NCI-H2081 treated with DMSO at 0.1 percent for 48 hours (cell line): ENCODE measurements at places on chromosomes 5 and 9.

DNA sequence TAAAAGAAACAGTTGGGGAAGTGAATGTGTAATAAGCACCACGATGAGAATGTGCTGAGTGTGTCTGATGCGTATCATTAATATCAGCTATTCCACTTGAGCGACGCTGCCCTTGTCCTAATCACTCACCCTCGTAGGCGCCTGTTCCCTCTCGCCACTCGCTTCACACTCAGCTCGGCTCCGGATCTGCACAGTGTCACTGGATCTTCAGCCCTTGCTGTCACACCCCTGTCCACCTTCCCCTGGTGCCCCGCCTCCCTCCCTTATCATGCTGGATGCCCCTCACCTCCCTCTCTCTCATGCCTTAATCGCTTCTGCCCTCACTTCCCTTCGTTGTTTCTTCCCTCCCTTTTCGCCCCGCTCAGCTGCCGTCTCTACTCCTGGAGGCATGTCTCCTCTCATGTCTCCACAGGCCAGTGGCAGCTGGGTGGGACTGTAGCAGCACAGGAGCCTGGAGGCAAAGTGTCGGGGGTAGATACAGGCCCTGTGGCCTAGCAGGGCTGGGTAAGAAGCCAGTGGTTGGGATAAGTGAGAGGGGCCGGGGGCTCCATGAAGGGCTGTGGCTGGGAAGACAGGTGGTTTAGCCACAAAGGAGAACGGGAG is 43.5 kb downstream of the ANKDD1B start:
- no peak for DNase-seq

GRCh38 chr9:7983490-7983889 is 183.9 kb upstream of the DMAC1 start:
- DNase-seq, result peak; percentile 50

DNA sequence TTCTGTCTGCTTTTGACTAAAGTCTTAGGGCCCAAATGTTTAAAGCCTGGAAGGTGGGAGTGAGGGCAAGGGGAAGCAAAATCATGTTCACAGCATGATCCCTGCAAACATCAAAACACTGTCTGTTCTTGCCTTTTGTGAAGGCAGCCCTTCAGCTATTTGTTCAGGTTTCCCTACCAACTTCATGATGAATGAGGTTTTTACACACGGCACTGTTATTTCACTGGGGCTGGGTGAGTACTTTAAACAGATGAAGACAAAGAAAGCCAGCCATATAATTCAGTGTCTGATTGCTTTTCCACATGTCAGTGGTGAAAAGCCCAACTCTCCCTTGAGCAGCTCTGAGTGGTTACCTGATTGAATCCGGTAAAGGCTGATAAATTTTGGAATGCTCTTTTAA is 224.7 kb upstream of the GRAMD2B start:
- peak; percentile 93 for DNase-seq

- no peak for DNase-seq
These were observed 261.1 kb upstream of the IRX4 start for GRCh38 chr5:2143646-2144353.

DNA sequence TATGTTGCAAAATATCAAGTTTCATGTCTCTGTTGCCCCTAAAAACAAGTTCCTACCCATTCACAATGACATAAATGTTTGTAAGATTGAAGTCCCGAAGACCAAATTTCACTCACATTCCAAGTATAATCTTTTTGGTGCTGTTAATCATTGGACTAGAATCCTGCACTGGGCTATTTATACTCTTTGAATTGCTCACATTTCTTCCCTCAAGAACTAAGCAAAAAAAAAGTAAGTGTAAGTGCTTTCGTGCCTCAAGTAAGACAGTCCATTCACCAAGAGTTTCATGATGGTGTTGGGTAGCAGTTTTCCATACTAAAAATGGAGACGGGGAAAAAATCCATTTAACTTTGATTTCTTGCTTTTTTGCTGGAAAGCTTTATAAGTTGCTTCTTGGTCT is 242.3 kb downstream of the EBF1 start:
- DNase-seq, result no peak
